ENCODE measurements at places on chromosomes 4 and X. TPM values are rescaled to one million over a fixed set of nuclear protein-coding genes. Genes with fewer than 3 reads are reported as not detected.

DNA sequence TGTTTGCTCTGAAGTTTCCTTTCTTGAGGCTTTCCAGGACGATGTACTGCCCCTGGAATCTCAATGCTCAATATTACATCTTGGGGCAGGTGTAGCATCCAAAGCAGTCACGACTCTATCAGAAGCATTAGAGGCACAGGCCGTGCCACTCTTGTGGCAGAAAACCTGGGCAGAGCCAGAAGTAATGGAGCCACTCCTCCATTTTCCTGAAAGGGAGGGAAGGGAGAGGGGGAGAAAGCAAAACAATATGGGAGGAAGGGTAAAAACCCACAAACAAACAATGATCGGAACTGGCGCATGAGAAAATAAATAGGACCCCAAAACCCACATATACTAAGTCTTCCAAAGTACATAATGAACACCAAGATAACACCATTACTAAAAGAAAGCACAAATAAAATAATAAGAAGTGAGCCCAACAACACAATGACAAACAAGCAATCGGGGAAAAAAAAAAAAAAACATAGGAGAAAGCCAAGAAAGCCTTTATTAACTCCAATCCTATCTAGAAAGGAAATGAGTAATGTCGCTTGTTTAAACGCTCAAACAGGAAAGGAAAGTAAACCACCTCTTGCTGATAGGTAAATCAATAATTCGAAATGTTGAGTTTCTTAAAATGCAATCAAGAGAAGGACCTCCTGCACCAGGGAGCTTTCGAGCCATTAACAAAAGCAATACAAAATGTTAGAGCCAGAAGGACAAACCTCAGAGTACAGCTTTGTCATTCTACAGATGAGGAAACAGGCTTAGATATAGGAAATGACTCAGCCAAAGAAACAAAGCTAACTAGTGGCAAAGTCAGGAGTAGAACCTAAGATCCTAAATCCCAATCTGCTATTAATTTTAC, 117.4 kb downstream of the ATRX start:
- peaks cover 3% of the 10 kb centered on the region for H3K36me3 ChIP-seq
- DNase-seq, result no peak
- no peaks in the 10 kb centered on the region for H3K27me3 ChIP-seq
- no peak overlapping the region for H3K4me3 ChIP-seq

- DNase-seq, result no peak
- H3K27me3 ChIP-seq, result peaks cover 62% of the 10 kb centered on the region
- H3K27ac ChIP-seq, result no peak overlapping the region
- no peaks in the 10 kb centered on the region for H3K36me3 ChIP-seq
- no peak overlapping the region for H3K4me3 ChIP-seq
These were observed 3.4 kb upstream of the UGT8 start for GRCh38 chr4:114595207-114595606.

- H3K4me3 ChIP-seq, result no peak overlapping the region
These were observed 91.6 kb upstream of the EFHC2 start for GRCh38 chrX:44435047-44435446.

The BANK1 gene
- total RNA-seq, result 0.87 TPM

DNA sequence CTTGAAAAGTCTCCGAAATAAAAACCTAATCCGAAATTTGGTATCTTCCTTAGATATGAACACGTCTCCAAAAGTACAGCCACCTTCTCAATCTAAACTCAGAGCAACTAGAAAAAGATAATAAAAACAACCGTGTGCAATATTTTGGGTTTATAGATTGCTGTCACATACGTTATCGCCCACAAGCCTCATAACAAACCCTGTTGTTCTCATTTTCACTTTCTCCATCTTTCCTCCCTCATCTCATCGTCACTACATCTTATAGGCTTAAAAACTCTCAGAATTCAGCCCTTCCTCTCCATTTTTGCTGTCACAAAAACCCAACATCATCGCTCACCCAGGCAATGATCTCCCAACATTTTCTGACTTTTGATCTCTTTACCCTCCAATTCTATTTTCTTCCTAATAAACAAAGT, 448 bp upstream of the SCFD2 start:
- peaks cover 38% of the 10 kb centered on the region for H3K27me3 ChIP-seq
- peak overlapping the region; percentile 90 for H3K4me3 ChIP-seq
- H3K4me1 ChIP-seq, result peaks cover 30% of the 10 kb centered on the region

DNA sequence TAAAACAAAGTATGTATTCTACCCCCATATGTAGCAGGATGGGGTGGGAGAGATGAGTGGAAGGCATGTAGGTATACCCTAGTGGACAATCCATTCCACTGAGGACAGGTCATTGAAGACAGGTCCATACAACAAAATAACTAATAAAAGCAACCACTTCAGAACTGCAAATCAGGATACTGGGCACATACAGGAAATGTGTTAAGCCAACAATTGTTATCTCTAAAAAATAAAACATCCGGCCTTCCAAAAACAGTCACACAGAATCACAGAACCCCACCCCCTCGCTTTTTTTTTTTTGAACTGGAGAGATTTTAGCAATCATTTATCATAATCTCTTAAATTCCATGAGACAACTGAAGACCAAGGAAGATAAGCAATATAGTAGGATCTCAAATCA, 112.9 kb downstream of the FRYL start:
- H3K4me3 ChIP-seq, result no peak overlapping the region
- no peak for DNase-seq
- H3K36me3 ChIP-seq, result peaks cover 16% of the 10 kb centered on the region
- no peak overlapping the region for H3K27ac ChIP-seq
- H3K4me1 ChIP-seq, result no peaks in the 10 kb centered on the region

The AMBN gene
- 0.14 TPM for total RNA-seq

The SLC34A2 gene
- total RNA-seq, result 0.34 TPM

DNA sequence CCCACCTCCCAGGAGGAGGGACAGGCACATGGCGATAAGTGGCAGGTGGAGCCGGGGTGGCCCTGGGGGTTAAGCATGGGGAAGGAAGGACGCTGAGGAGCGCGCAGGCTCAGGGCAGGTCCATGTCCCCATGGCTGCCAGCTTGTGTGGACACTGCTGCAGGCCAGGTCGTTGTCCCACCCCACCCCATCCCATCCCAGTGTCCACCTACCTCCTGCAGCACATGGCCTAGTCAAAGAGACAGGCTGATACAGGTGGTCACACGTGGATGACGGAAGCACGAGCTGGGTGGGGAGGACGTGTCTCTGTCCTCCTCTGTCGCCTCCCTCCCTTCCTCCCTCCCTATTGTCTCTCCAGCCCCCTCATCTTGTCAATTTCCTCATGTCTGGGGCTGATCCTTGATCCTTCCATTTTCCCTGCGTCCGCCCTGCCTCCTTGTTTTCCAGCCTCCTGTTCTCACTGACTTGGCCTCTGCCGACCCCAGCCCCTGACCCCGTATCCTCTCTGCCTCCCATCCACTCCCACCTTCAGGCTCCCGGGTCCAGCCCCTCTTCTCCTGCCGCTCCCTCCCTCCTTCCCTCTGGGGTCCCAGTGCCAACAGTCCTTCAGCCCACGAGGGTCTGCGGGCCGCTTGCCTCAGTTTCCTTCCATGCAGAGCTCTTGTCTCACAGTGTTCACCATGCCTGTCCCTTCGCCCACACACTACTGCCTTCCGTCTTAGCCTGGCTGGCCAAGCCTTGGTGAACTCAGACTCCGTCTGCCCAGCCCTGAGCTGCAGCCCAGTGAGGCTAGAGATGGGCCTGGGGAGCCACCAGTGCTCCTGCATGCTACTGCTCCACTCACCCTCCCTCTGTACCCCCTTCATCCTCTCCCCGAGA, 15.5 kb upstream of the ADD1 start:
- no peak overlapping the region for H3K4me3 ChIP-seq
- no peaks in the 10 kb centered on the region for H3K27me3 ChIP-seq
- H3K27ac ChIP-seq, result no peak overlapping the region

The CT45A3 gene
- total RNA-seq, result not detected

The GATA1 gene
- total RNA-seq, result not detected

GRCh38 chr4:156113138-156113765, 159.6 kb upstream of the CTSO start:
- no peak overlapping the region for H3K4me3 ChIP-seq
- peaks cover 48% of the 10 kb centered on the region for H3K4me1 ChIP-seq
- peak overlapping the region; percentile 53 for H3K27ac ChIP-seq
- H3K27me3 ChIP-seq, result no peaks in the 10 kb centered on the region
- H3K36me3 ChIP-seq, result no peaks in the 10 kb centered on the region
- no peak for DNase-seq

The CCSER1 gene
- total RNA-seq, result 7.2 TPM

DNA sequence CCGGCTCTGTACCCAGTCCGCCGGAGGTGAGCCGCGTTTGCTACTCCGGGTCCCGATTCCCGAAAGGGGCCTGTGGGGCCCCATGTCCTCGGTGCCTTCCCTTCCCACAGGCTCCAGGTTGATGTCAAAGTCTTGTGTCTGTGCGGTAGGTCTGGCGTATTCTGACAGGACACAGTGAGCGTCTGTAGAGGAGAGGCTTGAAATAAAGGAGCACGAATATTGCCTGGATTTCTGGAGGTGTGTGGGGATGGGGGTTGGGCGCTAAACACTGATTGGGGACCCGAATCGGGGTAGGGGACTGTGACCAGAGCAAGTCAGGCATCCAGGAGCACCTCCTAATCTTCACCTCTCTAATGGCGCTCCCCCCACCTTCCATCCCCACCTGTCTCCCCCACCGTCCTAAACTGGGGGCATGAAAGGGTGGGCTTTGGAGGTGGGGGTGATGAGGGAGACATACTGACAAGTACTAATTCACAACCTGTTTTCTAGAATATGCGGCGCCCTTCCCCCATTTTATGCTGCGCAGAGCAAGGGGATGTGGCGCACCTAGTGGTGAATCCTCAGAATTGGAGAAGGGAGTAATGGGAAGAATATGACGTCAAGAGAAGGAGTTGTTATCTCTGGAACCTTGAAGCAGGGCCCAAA, 855 bp downstream of the GPRASP2 start:
- DNase-seq, result no peak
- peaks cover 1% of the 10 kb centered on the region for H3K36me3 ChIP-seq
- H3K27me3 ChIP-seq, result no peaks in the 10 kb centered on the region
- H3K4me3 ChIP-seq, result peak overlapping the region; percentile 89
- peaks cover 6% of the 10 kb centered on the region for H3K4me1 ChIP-seq

The SYN1 gene
- 3.7 TPM for total RNA-seq

DNA sequence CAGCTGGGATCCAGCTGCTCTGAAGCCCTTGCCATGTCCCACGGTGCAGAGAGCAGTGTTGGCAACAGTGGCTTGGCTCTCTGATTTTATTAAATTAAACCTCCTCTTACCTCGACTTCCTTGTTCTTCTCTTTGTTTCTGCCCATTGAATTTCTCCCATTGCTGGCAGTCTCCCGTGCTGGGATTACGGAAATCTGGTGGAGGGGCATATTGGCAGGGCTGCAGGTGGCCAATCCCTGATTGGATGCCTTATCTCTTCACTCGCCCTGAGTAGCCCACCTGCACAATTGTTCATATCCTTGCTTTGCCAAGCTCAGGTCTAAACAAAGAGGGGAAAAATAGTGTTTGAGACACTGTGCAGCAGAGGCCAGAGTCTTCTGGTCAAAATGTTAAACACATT, 493.9 kb downstream of the TMA16 start:
- H3K27ac ChIP-seq, result no peak overlapping the region
- H3K4me3 ChIP-seq, result no peak overlapping the region
- H3K36me3 ChIP-seq, result no peaks in the 10 kb centered on the region
- H3K4me1 ChIP-seq, result no peaks in the 10 kb centered on the region
- no peak for DNase-seq

GRCh38 chr4:106238820-106239420, 77.1 kb downstream of the TBCK start:
- H3K4me3 ChIP-seq, result no peak overlapping the region
- no peak for DNase-seq
- H3K27ac ChIP-seq, result no peak overlapping the region
- H3K4me1 ChIP-seq, result no peaks in the 10 kb centered on the region
- peaks cover 18% of the 10 kb centered on the region for H3K36me3 ChIP-seq

The KLHL34 gene
- total RNA-seq, result not detected

GRCh38 chr4:40264497-40264896, 67.7 kb downstream of the RHOH start:
- peak overlapping the region; percentile 43 for H3K27ac ChIP-seq
- H3K27me3 ChIP-seq, result no peaks in the 10 kb centered on the region
- peaks cover 36% of the 10 kb centered on the region for H3K4me1 ChIP-seq
- no peak overlapping the region for H3K4me3 ChIP-seq

The GAGE12H gene
- not detected for total RNA-seq

DNA sequence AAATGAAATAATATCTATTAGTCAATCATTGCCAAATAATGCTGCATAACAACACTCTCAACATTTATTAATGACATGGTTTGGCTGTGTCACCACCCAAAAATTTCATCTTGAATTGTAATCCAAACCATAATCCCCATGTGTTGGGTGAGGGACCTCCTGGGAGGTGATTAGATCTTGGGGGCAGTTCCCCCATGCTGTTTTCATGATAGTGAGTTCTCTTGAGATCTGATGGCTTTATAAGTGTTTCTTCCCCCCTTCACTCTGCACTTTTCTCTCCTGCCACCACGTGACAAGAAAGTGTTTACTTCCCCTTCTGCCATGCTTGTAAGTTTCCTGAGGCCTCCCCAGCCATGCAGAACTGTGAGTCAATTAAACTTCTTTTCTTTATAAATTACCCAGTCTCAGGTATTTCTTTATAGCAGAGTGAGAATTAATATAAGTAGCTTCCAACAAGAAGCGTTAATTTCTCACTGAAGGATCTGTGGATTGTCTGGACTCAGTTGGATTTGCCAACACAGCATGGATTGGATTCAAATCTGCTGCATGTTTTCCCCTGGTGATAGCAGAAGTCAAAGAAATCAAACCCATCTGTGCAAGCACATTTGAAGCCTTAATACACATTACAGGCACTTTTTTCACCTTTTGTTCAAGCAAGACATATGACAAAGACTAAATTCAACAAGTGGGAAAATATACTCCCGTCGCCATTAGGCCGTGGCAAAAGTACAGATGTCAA, 216.6 kb downstream of the PDGFC start:
- DNase-seq, result no peak
- H3K36me3 ChIP-seq, result peaks cover 28% of the 10 kb centered on the region
- H3K27ac ChIP-seq, result no peak overlapping the region
- H3K27me3 ChIP-seq, result no peaks in the 10 kb centered on the region

DNA sequence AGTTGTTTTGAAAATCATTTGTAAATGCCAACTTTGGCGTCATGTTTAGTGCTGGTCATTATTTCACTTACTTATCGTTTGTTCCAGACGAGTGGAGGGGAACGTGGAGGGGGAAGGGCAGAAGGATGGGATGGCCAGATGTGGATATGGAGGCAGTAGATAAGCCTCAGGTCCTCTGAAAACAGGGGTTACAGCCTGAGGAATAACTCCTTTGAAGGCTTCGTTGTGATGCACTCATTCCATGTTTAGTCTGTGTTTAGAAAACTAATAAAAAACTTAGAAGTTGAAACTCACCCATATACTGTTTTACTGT, 1.1 kb downstream of the MOB1B start:
- peak overlapping the region; percentile 97 for H3K27ac ChIP-seq
- peaks cover 20% of the 10 kb centered on the region for H3K36me3 ChIP-seq
- no peak for DNase-seq

- peak overlapping the region; percentile 37 for H3K4me3 ChIP-seq
- peaks cover 10% of the 10 kb centered on the region for H3K4me1 ChIP-seq
- no peak overlapping the region for H3K27ac ChIP-seq
- no peak for DNase-seq
- no peaks in the 10 kb centered on the region for H3K36me3 ChIP-seq
- no peaks in the 10 kb centered on the region for H3K27me3 ChIP-seq
These were observed 86.3 kb upstream of the RAPGEF2 start for GRCh38 chr4:159016593-159017024.

The TAB3 gene
- total RNA-seq, result 28.9 TPM

Measured in mesothelial cell of epicardium (in vitro differentiated cells).